CD4-positive, alpha-beta T cell (primary cell): ENCODE measurements at places on chromosomes 16 and 17.

DNA sequence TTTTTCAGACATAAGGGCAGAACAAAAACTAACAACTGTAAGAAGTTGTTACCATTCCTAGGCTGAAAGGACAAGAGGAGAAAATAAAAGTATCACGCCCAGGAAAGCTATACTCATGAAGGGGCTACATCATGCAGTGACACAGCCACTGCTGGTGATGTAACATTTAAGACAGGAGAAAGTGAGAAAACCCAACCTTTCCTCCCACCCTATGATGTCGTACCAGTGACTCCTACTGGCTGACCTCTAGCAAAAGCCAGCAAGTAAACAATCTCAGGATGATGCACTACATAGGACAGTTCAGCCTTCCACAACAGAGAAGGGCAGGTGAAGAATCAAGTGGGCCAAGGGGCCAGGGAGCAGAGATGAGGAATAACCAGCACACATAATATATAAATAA is 14.0 kb upstream of the OR1E2 start:
- DNase-seq = peak; percentile 14

- no peak for DNase-seq
These were observed 70.9 kb downstream of the PLXDC1 start for GRCh38 chr17:39080421-39081078.

- no peak for DNase-seq
These were observed 472 bp upstream of the NME2 start for GRCh38 chr17:51165680-51166197.

- DNase-seq = no peak
These were observed 65.9 kb downstream of the TUBD1 start for GRCh38 chr17:59826706-59827453.

DNA sequence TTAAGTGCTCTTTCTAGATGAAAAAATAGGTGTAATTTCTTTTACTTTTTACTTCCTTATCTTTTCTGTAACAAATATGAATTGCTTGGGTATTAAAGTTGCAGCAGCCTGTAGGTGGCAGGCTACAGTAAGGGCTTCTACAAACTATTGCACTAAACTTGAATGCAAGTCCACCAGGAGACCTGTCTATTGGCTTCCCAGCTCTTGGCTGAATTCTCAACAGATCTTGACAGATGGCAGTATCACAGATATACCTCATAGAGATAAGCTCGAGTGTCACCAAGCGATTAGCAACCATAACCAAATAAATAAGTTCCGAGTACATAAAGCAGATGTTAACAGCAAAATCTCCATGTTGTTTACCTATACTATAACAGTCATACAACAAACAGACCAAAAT is 5.9 kb downstream of the BBS2 start:
- peak; percentile 30 for DNase-seq

DNA sequence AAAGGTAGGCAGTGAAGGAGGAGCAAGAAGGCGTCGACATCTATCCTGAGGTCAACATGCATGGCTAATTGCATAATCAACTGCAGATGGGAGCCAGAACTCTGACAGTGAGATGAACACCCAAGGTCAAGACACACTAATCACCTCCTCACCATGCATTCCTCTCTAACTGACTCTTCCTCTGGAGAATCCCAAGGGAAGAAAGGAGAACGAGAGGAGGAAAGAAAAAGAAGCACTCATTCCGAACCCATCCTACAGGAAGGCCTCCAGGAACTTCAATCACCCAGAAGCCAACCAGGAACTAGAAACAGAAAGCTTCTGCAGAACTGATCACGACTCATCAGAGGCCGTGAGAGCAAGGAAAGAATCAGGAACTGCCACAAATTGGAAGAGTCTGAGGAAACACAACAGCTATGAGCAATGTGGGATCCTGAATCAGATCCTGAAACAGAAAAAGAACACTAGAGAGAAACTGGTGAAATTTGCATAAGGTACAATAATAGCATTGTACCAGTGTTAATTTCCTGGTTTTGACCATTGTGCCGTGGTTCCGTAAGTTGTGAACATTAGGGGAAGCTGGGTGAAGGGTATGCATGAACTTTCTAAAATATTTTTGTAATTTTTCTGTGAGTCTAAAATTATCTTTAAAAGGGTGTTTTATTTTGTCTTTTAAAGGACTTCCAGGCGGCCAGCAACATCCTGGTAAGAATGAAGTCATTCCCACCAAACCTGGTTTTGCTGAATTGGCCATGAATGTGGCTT is 10.0 kb upstream of the BEAN1 start:
- no peak for DNase-seq

GRCh38 chr17:18184143-18185031 is 759 bp downstream of the ALKBH5 start:
- DNase-seq = peak; percentile 73

- DNase-seq = peak; percentile 9
These were observed 533 bp downstream of the RASD1 start for GRCh38 chr17:17495536-17496188.

DNA sequence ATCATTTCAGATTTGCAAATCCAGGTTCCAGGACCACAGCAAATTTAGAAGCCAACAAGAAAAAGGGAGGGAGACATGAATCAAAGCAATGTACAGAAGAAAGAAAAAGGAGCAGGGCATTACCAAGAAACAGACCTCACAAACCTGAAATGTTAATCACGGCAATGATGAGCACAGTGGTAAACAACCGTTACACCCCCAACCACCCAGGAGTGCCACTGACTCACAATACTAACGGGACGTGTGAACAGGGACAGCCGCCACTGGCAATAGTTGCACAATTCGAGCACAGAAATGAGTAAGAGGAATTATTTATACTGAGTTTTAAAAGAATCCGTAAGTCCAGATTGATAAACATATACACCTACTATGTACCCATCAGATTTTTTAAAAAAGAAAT is 13.8 kb downstream of the USP22 start:
- DNase-seq = no peak

DNA sequence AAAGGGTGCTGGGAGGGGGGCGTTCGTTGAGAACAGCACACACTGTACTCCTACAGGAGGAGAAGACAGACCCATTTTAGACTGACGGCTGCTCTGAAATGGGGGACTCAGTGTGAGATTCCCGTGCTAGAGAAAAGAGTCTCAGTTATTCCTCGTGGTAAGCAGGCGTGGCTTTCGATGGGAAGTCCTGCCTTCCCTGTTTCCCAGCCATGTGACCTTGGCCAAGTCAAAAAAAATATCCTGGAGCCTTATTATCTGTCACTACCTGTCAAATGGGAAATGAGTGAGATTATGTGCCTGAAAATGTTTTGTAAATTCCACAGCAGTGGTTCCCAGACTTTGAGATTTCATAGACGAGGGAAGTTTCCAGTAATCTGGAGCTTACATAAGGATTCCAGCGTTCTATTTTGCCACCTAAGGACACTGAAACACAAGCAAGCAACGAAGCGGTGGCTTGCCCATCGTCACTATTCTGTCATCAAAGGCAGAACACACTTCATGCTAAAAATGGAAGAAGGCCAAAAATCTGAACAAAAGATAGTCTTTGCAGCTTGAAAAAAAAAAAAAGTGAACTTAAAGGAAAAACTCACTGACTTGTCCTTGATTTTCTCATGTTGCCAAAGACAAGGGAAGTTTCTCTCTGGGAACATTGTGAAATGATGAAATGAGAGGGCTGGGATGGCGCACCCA is 253.4 kb upstream of the RPL38 start:
- DNase-seq = no peak

DNA sequence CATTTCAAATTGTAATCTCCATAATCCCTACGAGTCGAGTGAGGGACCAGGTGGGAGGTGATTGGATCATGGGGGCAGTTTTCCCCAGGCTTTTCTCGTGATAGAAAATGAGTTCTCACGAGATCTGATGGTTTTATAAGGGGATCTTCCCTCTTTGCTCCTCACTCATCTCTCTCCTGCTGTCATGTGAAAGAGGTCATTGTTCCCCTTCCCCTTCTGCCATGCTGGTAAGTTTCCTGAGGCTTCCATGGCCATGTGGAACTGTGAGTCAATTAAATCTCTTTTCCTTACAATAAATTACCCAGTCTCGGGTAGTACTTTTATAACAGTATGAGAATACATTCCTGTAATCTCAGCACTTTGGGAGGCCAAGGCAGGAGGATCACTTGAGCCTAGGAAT is 76.7 kb upstream of the MARCHF10 start:
- no peak for DNase-seq

GRCh38 chr17:65072660-65073071 is 16.1 kb upstream of the GNA13 start:
- DNase-seq = no peak

DNA sequence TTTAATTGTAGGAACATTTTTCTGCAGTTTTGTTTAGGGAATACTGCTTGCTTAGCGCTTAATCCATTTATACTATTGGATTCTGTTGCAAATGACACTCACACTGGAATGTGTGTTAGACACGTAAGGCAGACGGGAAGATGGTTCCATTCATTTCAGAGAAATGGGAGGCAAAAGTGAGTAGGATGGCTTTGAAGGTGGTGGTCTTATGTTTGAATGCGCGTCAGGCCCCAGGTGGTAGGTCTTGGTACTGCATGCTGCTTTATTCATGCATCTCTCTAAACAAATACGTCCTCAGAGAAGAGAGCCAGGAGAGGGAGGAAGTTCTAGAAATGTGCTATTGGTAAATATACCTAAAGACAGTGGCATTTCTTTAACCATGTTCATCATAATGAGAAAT is 997.6 kb upstream of the RBFOX1 start:
- DNase-seq = no peak

- no peak for DNase-seq
These were observed 66.7 kb downstream of the PPM1E start for GRCh38 chr17:58822148-58823050.

- DNase-seq = no peak
These were observed 70.5 kb upstream of the CHMP6 start for GRCh38 chr17:80921159-80921558.

DNA sequence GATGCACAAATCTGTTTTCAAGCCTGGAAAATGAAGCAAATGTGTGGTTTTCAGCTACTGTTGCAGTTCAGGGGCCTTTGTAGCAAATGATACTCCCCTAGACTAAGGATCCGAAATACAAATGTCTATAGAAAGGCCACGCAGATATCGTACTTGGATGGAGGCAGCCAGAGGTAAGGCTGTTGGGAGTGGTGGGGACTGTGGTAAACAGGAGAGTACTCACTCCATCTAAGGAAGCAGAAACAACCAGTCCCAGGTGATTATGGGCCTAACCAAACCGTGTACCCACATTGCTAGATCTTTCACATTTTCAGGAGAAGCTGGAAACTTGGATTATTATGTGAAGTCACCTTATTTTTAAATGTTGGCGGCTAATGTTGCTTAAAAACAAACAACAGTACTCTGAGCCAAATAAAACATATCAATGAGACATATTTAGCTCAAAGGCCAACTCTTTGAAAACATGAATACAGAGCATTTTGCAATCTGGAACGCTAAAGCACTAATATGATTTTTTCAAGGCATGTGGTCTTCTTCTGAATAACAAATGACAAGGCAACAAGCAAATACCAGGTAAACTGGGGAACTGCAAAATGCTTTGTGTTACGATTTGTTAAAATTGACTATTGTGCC is 110.1 kb downstream of the YPEL2 start:
- DNase-seq = no peak

DNA sequence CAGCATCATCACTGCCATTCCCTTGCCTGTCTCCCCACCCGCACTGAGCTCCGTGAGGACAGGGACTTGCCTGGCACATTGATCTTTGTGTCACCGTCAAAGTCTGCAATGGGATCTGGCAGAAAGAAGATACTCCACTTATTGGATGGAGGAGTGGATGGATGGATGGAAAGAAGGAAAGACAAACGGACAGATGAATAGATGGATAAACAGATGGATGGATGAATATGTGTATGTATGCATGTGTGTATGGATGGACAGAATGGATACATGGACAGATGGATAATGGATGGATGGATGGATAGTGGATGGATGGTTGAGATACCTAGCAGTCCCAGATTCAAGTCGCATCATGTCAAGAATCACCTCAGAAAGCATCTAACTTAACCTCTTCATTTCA is 99.9 kb downstream of the SDK2 start:
- DNase-seq = no peak

GRCh38 chr17:74641224-74641957 is 17.9 kb upstream of the CD300E start:
- peak; percentile 57 for DNase-seq

GRCh38 chr17:28038802-28039201 is 3.7 kb upstream of the NLK start:
- DNase-seq = no peak

DNA sequence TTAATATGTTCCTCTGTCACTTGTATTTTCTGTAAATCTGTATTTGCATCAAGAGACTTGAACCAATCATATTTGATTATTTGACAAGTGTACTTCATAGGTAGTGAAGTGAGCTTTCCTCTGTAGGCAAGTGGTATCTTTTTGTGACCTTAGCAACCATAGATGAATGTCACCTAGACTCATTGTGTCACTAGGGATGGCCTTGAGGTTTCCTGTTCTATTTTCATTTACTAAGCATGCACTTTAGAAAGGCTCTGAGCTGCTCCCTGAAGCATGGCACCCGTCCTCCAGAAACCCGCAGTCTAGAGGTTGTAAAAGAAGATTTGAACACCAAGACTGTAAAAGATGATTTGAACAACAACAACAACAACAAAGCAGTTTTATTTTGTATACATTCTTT is 151.7 kb downstream of the PRKCB start:
- no peak for DNase-seq

- peak; percentile 37 for DNase-seq
These were observed 1.5 kb downstream of the FBRS start for GRCh38 chr16:30659507-30660423.

DNA sequence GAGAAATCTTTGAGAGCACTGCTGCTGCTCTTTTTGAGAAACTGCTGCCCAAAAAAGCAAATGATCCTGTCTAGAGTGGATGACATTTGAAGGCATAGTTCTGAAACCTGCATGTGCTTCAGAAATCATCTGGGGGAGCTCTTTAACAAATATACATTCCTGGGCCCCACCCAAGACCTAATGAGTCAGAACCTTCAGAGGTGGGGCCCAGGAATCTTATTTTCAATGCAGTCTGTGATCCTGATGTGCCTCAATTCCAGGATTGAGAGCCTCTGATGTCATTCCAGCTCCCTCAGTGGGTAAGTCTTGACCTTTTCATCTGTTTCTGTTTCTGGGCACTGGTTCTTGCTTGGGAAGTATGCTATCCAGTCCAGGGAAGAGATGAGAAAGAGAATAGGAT is 42.3 kb downstream of the HNF1B start:
- no peak for DNase-seq

DNA sequence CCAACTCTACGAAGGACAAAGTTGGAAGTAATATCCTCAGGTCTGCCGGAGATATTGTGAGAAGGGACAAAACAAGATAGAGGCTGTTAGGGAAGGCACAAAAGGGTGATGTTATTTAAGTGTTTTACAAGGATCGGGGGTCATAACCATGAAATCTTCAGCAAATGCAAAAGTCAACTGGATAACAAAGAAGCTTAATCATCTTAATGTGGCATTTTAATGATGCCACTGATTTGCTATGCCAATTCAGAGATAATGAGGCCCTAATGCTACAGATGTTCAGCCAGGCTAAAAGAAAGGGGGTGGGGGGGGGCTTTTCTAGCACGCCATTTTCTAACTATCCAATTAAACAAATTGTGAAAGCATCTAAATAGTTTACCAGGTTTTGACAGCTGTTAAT is 63.1 kb downstream of the IKZF3 start:
- no peak for DNase-seq

GRCh38 chr16:8796469-8797363 is 723 bp downstream of the TMEM186 start:
- no peak for DNase-seq
